ENCODE measurements at places on chromosomes 16 and 17.

DNA sequence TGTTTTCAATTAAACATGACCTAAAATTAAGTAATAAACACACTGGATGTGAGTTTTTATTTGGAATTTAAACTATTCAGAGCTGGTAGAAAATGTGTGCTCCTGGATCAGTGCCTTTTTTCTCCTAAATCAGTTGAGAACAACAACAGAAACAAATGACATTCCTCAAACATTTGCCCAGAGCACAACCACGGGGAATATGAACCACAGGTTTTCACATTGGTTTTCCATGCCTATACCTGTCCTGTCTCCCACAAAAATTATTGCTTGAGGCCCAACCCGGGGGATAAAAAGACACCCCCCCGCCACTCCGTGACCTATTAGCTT is 6.8 kb downstream of the HSBP1 start:
- DNase-seq = no peak

DNA sequence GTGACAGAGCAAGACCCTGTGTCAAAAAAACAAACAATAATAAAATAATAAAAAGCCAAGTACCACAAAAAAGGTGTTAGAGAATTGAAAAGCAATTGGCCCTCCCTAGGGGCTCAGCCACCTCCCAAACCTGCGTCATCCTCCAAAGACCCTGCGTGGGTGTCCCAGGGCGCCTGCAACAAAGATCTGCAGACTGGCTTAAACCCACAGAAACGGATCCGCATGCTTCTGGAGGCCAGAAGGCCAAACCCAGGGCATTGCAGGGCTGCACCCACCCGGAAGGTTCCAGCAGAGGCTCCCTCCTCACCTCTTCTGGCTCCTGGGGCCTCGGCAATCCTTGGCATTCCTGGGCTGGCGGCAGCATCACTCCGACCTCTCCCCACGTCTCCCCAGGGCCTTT is 1.5 kb downstream of the ENPP7 start:
- no peak for DNase-seq

DNA sequence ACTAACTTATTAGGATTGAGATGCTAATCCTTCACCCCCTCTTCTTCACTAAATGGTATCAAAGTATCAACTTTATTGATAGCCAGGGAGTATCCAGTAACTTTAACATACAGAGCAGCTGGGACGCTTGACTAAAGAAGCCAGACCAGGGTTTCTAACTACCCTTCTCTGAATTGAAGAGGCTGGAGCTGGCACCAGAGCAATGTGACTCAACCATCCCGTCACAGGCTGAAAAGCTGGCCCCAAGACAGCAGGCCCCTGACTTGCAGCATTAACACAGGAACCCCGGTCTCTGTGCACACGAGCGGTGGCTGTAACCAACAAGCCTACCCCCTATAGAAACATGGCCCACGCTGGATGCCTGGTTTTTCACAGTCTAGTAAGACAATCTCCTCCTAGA is 59.8 kb downstream of the ANKFN1 start:
- no peak for DNase-seq

DNA sequence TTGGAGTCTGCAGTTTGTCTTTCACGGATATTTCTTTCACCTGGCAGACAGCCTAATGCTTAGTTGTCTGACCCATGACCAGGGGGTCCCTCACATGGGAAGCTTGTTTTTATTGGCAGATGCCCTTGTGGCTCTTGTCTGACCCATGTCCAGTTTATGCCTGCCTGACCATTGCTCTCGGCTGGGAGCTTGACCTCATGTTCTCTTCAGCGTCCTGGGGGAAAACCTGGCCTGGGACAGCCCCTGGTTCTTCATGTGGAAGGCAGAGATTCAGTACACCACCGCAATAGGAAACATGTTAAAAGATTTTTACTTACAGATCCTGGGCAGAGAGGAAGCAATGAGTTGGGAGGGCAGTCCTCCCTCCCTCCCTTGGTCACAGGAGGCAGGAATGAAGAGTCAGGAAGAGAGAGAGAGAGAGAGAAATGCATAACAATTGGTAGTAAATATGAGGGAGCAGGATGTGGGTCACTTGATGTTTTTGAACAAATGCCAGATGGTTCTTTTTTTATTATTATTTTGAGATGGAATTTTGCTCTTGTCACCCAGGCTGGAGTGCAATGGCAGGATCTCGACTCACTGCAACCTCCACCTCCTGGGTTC is 302.7 kb upstream of the MYOCD start:
- no peak for DNase-seq

DNA sequence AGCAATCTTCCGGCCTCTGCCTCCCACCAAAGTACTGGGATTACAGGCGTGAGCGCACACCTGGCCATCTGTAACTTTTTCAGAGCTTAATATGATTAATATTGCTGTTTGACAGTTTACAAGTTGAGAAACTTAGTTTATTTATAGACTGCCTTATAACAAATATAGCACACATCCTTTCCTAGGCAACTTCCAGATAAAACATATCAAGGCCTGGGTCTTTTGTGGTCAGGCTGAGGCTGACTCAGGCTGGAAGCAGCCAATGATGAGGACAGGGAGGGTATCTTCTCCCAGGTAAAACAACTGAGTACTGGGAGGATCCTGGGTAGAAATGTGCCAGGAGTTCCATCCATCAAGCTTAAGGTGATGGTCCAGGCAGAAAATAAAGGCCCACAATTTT is 16.2 kb downstream of the LUC7L start:
- no peak for DNase-seq

DNA sequence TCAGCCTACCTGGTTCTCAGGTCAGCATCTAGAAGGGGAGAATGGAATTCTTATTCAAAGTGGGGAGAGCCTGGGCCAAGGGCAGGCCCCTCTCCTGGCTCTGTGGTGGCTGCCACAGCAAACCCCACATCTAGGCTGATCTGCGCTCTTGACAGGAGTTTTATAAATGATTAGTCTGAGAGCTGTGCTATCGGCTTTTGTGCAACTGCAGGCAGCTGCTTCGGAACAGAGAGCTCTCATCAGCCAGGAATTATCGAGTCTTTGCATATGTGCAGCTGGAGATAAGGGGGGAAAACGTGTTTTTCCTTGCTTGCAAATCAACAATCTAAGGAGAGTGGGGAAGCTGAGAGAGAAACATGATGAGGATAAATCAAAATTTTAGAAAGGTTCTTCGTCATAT is 91.7 kb downstream of the HS3ST3A1 start:
- DNase-seq = no peak

DNA sequence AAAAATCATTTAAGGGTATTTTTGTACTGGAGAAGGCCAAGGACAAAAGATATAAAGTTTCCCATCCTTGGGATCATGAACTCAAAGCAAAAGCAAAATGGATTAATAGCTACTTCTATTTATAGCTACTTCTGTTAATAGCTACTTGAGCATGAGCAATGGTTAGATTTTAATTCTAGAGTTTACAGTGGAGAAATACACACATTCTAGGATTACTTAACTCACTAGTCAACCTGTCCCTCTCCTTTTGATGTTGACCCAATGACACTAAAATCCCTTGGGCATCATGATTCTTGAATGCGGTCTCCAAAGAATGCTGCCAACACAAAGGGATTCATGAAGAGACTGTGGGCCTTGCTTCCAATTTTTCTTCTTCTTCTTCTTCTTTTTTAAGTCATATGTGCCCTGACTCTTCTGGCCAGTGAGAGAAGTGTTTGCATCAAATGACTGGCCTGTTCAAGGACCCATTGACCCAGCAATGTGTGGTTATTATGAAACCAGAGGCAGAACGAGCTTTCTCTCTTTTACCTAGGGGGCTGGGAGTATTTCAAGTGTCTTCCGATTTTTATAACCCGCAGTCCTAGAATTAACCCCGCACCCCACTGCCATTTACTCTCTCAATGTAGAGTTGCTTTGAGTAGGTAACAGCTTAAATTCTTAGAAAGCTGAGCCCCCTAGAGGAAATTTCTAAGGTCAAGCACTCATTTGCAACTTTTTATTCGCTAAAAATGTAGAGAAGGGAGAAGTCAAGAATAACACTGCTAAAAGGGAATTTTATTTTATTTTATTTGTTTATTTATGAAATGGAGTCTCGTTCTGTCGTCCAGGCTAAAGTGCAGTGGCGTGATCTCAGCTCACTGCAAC is 34.6 kb downstream of the OTOA start:
- DNase-seq = no peak

- no peak for DNase-seq
Observed at GRCh38 chr17:50354776-50355175, 8.8 kb downstream of the XYLT2 start.

GRCh38 chr16:50996830-50997186 is 154.3 kb downstream of the SALL1 start:
- no peak for DNase-seq

All from mesothelial cell of epicardium (in vitro differentiated cells).